ENCODE measurements at places on chromosomes 5 and 9. TPM values are rescaled to one million over a fixed set of nuclear protein-coding genes. Genes with fewer than 3 reads are reported as not detected.

The VCAN gene
- total RNA-seq = 94.1 TPM

The UBE2QL1 gene
- total RNA-seq = 7.8 TPM

The PCDH1 gene
- 20.7 TPM for total RNA-seq

The CLINT1 gene
- total RNA-seq = 72.8 TPM

The PCDHB10 gene
- 1.5 TPM for total RNA-seq

The SRP19 gene
- total RNA-seq = 39.6 TPM

The NKD2 gene
- 4.4 TPM for total RNA-seq

The FYB1 gene
- 5.0 TPM for total RNA-seq

The ADRB2 gene
- 3.3 TPM for total RNA-seq

The F2RL1 gene
- total RNA-seq = 1.7 TPM

The CDC42SE2 gene
- total RNA-seq = 12.8 TPM

The CDKN2B-AS1 gene
- total RNA-seq = not detected

The PARP8 gene
- 11.2 TPM for total RNA-seq

The CCDC192 gene
- total RNA-seq = not detected

The FAM221B gene
- not detected for total RNA-seq

The SPINK4 gene
- not detected for total RNA-seq

The SPOCK1 gene
- 213 TPM for total RNA-seq

The SLU7 gene
- total RNA-seq = 38.9 TPM

Measured in left cardiac atrium (tissue), 4 donors.